Muscle of back (tissue), 13 donors: ENCODE measurements at places on chromosomes 5 and 9. TPM values are rescaled to one million over a fixed set of nuclear protein-coding genes. Genes with fewer than 3 reads are reported as not detected.

ALDH1A1 gene
- 22.7 TPM for polyA plus RNA-seq

SEMA5A gene
- 31.7 TPM for polyA plus RNA-seq

F12 gene
- 0.58 TPM for polyA plus RNA-seq

CORO2A gene
- polyA plus RNA-seq: 0.13 TPM

MORN5 gene
- polyA plus RNA-seq: 0.45 TPM

NUTM2G gene
- polyA plus RNA-seq: 0.65 TPM

GFRA3 gene
- polyA plus RNA-seq: 13.7 TPM

TSLP gene
- 0.39 TPM for polyA plus RNA-seq

NMUR2 gene
- polyA plus RNA-seq: 0.29 TPM

CEL gene
- 1.6 TPM for polyA plus RNA-seq

PIP5K1B gene
- polyA plus RNA-seq: 1.4 TPM

SHISAL2B gene
- polyA plus RNA-seq: not detected
